ENCODE measurements at places on chromosomes 4 and X.

- DNase-seq: no peak
Measured at GRCh38 chr4:186150926-186151325, 40.4 kb upstream of the CYP4V2 start.

DNA sequence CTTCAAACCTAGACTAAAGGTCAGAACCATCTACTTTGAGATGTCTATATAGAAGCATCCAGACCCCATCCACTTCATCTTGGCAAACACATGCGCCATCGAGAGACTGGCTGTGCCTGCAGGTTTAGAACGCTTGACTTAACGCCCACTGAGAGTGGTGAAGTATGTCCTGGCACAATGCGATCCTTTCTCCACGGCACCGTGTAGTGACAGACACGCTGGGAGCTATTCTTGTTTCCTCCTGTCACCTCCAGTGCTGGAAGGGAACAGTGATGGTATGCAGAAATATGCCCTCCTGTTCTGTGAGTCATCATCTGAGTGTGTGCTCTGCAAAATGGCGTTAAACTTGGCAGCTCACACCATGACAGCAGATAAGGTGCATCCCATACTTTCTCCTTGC lies 330.2 kb downstream of the NLGN4X start:
- no peak for DNase-seq

DNA sequence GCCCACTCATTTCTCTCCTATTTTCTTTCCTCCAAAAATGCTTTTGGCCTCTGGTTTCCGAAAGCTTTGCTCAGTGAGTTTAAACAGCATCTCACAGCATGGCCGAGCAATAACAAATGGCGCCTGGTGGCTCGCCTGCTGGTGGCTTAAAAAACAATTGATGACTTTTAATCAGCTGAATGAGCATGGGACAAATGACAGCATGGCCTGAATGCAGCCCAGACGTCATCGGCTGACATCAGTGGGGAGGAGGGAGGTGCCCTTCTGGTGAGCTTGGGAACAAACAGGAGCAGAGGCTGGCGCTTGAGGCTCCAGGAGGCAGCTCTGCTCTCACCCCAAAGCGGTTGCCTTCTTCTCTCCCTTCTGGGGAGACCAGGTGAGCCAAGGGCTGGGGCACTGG lies 286.4 kb downstream of the BCOR start:
- DNase-seq: peak; percentile 25

DNA sequence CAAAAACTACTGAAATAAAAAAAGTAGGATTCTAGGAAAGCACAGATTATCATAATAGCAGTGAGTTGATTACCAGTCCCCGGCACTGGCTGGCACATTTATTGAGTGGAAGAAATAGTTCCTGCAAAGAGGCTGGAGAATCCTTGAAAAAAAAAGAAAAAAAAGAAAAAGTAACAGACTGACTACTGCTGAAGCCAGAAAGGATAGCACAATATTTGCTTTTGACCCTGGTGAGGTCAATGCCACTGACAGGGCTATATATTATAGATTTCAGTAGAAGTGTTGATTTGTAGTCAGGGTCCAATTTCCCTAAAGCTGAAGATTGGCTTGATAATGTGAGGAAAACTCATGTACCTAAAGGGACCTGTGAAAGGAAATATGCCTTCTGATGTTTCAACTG lies 64.7 kb downstream of the NDNF start:
- no peak for DNase-seq

DNA sequence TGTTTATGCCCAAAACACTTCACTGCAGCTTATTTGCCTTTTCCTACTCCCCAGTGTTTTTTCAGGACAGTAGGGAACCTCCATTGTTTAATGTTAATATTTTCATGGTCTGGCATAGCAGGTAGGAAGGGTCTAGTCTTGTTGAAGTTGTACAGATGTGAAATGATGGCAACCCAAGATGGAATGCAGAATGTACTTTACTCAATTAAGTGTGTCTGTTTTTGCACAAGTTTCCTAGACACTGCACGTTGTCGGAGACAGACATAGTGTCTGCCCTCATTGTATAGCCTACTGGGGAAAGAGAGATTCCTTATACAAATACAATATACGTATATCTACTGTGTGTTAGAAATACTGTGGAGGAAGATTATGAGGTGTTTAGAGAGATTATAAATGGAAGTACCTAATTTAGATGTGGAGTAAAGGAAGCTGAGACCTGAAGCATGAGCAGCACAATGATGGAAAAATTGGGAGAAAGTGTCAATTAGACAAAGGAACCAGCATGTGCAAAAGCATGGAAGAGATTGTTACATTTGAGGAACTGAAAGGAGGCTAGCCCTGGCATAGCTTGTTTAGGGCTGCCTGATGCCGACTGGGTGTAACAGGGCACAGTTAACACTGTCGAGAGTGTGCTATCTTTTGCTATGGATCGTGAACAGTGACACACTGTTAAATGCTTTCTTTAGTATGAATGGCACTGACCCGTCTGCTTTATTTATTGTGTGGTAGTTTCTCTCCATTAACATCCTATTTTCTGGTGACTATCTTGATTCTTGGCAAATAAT lies 18.4 kb downstream of the CPEB2 start:
- no peak for DNase-seq

DNA sequence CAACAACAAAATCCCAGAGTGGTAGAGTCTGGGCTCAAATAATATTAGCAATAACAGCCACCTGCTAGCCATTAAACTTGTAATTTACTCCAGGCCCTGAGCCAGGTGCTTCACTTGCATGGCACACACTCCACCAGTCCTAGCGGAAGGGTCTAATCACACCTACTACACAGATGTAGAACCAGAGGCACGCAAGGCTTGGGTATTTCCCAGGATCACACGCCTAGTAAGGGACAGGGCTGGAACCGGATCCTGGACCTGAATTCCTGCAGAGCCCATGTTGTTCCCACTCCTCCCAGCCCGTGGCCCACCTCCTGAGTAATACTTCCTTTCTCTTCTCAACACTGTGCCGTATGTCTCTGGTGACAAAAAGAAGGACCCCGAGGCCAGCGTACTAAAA lies 5.7 kb downstream of the MAGEA1 start:
- no peak for DNase-seq

DNA sequence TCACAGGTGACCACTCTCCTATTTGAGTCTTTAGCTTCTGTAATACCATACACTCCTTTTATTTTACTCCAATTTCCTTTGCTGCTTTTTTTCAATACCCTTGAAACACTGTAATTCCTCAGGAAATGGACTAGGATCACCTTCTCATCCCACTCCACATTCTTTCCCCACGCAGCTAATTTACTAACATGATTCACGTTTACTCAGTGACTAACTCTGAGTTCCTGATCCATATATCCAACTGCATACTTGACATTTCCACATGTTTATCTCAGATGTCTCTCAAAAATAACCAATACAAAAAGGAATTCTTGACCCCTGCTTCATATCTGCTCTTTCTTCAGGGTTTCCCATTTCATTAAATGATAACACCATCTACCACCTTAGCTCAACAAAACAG lies 19.9 kb downstream of the RPS6KA6 start:
- DNase-seq: no peak

GRCh38 chrX:24684048-24684447 lies 9.7 kb upstream of the POLA1 start:
- no peak for DNase-seq

- DNase-seq: no peak
Measured at GRCh38 chr4:139515531-139515958, 40.5 kb downstream of the SETD7 start.

DNA sequence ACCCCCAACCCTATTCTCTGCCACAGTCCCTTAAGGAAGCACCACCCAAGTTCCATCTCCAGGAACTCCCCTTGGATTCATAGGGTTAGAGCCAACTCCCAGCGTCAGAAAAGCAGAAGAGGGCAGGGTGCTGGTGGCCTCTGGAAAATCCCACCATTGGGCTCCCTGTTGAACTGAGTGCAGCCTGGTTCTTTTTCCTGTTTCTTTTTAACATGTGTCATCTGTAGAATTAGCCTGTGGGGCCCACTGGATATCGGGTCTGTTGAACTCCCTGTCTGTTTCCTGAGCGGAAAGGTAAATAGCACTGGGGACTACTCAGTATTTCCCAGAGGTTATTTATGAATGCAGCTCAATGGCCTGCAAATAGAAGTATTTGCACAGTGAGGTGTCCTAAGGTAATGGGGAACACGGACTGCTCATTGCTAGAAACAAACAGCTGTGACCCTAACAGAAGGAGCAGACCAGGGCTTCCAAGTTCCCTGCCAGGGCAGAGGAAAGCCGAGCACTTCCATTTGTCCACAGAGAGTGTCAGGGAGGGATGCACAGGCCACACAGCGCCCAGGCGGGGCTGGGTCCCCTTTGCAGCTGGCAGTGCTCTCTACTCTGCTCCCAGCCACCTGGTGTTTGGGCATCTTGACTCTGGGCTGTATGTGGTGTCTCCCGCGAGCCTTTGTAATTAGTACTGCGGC lies 102.6 kb downstream of the FHDC1 start:
- peak; percentile 54 for DNase-seq

DNA sequence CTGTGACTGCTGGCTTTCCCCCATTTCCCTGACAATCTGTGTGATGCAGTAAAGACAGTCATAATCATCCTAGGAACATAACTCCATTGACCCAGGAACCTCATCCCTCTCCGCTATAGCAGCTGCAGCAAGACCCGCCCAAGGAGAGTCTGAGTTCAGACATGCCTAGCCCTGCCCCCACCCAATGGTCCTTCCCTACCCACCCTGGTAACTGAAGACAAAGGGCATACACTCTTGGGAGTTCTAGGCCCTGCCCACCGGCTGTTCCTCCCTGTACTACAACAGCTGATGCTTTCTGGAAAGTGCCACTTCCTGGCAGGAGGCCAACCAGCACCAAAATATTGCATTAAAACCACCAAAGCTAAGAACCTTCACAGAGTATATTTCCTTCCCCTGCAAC lies 1035.6 kb downstream of the C4orf33 start:
- no peak for DNase-seq

- DNase-seq: no peak
Measured at GRCh38 chr4:41079881-41080560, 134.3 kb downstream of the APBB2 start.

GRCh38 chrX:48919947-48920717 lies 1.3 kb upstream of the PIM2 start:
- no peak for DNase-seq

DNA sequence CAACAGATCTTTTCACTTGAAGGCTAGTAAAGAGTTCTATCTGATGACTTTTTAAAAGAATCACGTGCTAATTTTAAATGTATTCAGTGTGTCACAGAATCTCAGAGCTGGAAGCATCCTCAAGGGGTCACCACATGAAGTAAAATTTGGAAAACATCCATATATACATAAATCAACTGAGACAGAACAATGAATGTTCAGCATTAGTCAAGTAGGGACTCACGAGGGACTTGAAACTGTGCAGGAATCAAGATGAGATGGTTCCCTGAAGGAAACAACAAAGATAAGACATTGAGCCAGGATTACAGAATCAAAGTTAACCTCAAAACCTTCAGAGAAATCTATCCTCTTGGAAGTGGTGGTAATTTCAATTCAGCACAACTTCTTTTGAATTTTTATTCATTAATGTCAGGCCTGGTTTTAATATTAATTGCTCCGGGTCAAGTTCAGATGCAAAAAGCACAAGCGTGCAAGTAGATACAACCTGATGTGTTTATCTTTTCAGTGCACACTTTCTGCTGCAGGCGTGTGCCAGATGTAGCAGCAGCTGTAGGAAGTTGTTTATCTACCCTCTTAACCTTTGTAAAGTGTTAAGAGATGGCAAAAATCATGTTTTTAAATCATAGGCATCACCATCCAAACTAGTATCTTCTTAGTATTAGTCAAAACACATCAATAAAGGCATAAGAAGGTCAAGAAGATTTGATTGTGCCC lies 87.7 kb upstream of the SRD5A3 start:
- DNase-seq: no peak

DNA sequence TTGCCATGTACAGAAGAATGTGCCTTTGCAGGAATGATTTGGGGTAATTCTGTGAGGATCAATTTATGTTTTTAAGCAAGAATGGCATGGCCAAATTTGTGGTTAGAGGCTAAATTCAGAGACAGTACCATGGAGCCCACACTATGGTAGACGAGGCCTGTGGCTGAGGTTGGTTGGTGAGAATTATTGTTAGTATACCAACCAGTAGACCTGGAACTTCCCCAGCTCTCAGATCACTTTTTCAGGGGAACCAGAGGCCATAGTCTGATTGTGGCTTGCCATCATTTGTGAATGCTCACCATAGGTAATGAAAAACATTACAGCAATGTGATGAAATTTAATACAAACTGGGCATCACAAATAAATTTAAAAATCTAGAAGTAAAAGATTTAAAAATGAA lies 56.3 kb downstream of the SHISA3 start:
- no peak for DNase-seq

DNA sequence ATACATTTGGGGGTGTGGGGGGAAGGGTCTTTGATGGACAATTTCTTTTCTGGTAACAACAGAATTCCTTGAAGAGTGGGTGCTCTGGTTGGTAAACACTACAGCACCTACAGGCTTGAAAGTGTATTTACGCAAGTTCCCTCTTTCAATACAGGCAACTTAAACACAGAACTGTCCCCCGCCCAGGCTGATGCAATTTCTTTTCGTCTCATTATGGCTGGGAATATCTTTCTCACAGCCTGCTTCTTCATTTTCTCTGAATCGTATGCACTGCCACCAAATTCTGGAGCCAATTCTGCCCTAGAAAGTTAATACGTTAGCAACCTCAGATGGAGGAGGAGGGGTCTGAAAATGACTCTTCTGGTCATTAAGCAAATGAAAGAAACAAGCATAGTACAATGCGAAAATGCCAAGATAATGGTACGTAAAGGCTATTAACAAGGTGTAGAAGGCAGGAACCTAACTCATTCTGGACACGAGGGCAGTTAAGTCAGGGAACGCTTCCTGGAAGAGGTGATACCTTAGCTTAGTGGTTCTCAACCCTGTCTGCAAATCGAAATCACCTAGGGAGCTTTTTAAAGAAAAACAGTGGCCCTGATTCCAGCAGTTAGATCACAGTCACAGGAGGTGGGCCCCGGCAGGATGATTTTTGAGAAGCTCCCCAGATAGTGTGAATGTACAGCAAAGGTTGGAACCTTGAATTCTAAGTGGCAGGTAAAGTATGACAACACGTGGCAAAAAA lies 1.0 kb downstream of the AGA start:
- DNase-seq: no peak

- DNase-seq: no peak
Measured at GRCh38 chr4:16155528-16156169, 70.6 kb downstream of the TAPT1 start.

DNA sequence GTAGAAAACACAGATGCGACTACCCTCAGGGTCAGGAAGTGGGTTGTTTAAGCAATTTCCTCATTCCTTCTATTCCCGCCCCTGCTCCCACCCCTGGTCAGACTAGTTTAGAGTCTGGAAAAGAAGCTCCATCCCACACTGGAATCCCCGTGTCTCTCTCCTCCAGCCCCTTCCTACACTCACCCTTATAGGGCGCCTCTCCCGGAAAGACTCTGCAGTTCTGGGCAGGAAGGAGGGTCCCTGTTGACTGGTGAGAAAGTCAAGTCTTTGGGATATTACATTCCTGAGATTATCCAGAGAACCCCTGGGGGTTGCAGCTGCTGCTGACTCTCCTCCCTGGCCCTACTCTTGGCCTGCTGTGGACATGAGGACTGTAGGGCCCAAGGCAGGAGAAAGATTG lies 11.9 kb downstream of the STARD8 start:
- peak; percentile 40 for DNase-seq

GRCh38 chr4:133377286-133377685 lies 228.2 kb downstream of the PCDH10 start:
- no peak for DNase-seq
